ENCODE measurements at places on chromosomes 2 and 18.
A peak's percentile ranks its signal among the peaks of the same experiment; 100 is the strongest.

- no peak for DNase-seq
Measured at GRCh38 chr18:23378302-23378686, 74.8 kb upstream of the RIOK3 start.

DNA sequence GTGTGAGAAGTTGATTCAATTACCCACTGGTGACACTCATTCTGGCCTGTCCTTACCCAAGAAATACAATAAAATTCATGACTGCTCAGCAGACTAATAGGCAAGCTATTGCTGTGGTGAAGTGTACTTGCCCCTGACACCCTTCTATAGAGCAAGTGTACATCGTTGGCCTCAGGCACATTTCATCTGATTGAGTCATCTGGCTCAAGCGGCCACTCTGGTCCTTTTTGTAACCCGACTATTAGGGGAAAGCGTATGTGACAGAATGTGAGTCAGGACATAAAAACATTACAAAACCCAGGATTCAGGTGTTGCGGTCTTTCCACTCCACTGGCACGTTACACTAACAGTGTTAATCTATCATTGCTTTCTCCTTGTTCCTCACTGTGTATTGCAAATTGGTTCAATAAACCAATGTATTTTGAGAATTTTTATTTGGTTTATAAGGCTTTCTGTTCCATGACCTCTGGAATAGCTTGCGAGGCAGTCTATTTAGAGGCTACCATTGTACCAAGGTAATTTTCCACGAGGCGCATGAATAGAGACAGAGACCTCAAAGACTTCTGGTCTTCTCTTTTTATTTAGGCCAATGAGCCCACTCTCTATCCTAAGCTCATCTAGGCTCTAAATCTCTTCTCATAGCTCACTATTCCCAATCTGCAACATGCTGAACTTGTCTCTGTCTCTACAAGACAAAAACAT, 10.2 kb upstream of the TTC32 start:
- DNase-seq: no peak

- DNase-seq: no peak
Measured at GRCh38 chr2:53941749-53942148, 29.0 kb downstream of the PSME4 start.

GRCh38 chr2:28658369-28658768, 93.3 kb upstream of the PPP1CB start:
- peak; percentile 24 for DNase-seq
